ENCODE measurements at places on chromosomes 6 and 20.

GRCh38 chr6:20128018-20128417 lies 84.3 kb downstream of the MBOAT1 start:
- no peak for DNase-seq

GRCh38 chr20:53872561-53873229 lies 197.7 kb downstream of the BCAS1 start:
- peak; percentile 55 for DNase-seq

DNA sequence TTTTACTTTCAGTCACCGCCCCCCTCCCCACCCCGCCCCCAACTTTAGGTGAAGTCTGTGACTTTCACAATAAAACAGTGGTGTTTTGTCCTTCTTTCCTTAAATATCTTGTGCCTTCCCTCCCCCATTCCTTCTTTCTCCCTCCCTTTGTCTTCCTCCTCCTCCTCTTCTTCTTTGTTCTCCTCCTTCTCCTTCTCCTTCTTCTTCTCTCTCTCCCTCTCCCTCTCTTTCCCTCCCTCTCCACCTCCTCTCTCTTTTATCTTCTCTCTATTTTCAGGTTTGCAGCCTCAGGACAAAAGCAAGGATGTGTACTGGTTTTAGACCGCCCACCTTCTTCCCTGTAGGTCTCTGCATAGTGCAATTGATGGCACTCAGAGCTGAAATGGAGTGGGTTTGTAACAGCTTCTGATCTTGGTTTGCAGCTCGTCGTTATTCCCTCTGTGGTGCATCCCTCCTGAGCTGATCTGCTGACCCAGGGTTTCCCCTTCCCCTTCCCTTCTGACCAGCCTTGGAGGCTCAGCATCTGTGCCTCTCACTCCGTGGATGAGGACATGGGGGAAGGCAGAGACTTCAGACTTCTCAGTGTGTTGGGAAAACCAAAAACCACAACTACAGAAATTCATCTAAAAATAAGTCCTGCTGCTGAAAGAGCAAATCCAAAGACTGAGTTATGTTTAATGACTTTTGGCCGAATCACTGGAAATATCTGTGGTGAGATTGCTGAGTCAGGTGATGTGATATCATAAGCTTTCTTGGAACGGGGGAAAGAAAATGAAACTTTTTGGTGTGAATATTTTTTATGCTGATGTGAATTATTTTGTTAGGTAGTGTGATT lies 6.9 kb downstream of the VGLL2 start:
- no peak for DNase-seq

DNA sequence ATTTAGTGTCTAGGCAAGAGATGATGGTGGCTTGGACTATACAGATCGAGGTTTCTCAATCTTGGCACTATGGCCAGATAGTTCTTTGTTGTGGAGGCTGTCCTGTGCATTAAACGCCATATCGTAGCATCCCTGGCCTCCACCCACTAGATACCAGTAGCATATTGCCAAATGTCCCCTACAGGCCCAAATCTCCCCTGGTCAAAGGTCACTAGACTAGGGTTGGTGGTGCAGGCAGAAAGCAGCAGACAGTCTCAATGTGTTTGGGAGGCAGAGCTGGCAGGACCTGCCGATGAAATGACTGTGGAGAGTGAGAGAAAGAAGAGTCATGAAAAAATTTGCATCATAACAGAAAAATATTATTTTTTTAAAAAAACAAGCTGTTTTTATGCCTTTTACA lies 63.0 kb downstream of the TRAM2 start:
- DNase-seq, result no peak

DNA sequence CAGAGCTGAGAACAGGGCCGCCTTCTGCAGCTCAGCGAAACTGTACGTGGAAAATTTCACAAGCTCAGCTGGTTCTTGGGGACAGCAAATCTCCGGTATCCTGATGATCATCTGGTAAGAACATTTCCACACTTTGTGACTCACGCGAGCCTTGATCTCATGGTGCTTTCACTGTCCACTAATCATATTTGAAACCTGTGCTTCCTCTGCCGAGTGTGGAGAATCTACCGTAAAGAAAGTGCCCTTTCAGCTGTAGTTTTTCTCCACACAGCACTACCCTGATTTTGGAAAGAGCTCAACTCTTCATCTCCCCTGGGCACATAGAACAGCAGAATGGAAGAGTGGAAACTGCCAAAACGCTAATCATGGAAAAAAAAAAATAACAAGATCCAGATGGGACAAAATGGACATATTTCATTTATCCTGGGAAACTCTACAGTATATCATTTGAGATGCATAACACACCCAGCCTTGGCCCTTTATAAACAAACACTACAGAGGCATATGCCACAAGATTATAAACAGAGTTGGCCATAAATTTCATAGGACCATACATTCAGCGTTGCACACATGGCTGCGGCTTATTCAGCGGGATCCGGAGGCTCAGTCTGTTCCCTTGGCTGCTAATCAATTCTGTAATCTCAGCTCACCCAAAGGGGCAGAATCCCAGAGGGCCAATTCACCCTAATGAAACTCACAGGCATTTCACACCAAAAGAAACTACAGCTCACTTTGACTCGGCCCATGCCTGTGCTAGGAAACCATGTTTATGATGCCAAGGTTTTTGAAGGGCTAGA lies 434.5 kb downstream of the HDGFL1 start:
- DNase-seq, result no peak

DNA sequence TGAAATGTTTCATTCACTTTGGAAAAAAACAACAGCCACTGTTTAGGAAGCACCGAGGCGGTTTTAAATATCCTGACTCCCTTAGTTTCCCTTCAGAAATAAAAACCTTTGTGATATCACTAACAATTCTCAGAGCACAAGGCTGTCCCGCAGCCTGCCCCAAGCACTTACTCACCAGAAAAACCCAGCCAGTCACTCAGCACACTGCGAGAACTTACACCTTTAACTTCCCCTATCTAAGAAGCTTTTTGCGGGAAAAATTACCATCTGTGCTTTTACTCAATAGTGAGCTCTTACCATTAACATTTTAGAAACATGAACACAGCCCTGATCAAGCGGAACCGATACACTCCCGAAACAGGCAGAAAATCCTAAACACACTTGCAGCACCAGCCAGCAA lies 9.3 kb downstream of the ZBTB46 start:
- no peak for DNase-seq

GRCh38 chr20:63937596-63937995 lies 18.6 kb downstream of the UCKL1 start:
- DNase-seq, result no peak

DNA sequence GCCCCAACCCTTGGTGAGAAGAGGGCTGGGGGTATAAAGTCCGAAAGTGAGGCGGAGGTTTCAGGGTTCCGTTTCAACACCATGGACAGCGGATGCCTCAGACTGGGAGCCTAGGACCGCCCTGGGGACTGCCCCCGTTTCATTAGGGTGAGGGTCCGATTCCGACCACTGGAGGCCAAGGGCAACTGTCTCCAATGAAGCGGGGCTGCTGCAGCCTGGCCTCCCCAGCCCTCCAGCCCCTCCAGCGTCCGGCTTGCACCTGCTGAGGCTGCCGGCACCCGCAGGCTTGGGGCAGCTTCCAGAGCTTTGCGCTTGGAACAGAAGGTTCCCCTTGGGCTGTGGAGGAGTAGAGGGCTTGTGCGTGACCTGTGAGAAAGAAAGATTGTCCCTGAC lies 39.9 kb downstream of the YTHDF1 start:
- no peak for DNase-seq

DNA sequence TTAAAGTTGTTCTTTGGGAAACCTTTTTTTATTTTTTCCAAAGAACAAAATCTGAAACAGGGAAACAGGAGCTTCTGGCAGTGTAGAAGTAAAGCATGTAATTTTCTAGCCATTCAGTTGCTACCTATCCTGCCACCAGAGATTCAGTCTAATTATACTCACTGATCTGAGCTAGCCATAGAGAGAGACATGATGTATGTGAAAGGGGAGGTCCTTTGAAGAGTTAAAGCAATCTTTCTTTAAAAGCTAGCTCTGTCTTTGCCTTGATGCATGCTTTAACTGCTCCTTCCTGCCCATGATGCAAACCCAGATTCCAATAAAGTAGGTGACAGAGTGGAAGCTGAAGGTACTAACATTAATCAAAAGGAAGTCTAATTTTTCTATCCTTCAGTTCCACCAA lies 114.1 kb upstream of the GRIK2 start:
- DNase-seq, result no peak

DNA sequence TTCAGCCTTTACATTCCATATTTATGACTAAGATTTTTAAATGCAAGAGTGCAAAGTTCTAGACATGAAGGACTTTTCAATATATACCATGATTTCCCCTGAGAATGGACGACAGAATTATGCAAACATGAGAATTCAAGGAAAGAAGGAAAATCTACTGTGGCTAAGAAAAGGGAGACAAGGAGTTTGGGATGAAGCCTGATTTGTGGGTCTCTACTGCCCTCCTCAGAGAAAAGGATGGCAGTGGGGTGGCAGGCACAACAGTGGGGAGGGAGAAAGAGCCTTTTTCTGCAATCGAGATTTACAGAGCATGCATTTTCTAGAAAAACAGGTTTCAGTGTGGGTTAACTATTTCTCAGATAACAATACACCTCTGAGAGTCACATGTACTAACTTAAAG lies 466.9 kb upstream of the NRSN1 start:
- no peak for DNase-seq

- DNase-seq, result peak; percentile 12
Measured at GRCh38 chr6:32113386-32114352, 4.5 kb upstream of the TNXB start.

- no peak for DNase-seq
Measured at GRCh38 chr6:37801605-37801940, 18.0 kb upstream of the ZFAND3 start.

DNA sequence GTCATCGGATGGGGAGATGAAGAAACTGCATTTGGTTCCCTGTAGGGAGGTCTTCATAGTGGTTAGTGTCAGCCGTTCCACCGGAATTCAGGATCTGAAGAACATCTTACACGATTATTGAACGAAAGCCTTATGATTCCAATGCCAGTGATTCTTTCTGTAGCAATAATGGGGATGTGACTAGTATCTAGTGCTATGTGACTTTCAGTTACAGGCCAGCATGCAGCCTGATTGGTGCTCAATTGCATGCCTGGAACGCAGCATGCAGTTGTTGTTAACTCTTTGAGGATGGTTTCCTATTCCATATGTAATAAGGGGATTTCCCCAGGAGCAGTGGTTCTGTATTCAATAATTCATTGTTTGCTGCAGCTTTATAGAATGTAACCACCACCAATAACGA lies 71.6 kb upstream of the SLC22A1 start:
- DNase-seq, result no peak

- DNase-seq, result no peak
Measured at GRCh38 chr20:10094566-10095173, 59.9 kb downstream of the ANKEF1 start.

DNA sequence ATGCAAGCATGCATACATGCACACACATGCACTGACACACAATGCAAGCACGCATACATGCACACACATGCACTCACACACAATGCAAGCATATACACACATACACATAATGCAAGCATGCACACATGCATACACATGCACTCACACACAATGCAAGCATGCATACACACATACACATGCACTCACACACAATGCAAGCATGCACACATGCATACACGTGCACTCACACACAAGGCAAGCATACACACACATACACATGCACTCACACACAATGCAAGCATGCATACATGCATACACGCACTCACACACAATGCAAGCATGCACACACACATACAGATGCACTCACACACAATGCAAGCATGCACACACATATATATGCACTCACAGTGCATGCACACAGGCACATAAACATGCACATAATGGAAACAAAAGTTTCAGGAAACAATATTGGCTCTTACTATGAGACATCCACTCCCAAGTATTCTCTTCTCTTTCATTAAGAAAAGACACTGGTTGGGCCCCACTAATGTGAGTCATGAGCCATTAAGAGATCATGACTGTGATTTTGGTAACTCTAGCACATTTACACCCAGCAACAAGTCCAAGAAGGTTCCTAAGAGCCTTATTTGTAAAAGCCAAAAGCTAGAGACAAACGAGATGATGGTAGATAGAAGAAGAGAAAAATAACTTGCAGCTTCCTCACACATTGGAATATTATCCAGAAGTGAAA lies 22.2 kb downstream of the APCDD1L start:
- no peak for DNase-seq
